IgD-negative memory B cell (primary cell): ENCODE measurements at places on chromosomes 12 and 14. TPM values are rescaled to one million over a fixed set of nuclear protein-coding genes. Genes with fewer than 3 reads are reported as not detected.

CISTR gene
- not detected for polyA plus RNA-seq

WSCD2 gene
- 2.8 TPM for polyA plus RNA-seq

KRT75 gene
- polyA plus RNA-seq = not detected

ABCD2 gene
- polyA plus RNA-seq = 1.5 TPM

HOXC4 gene
- polyA plus RNA-seq = 2.3 TPM

SLC2A14 gene
- polyA plus RNA-seq = not detected

DPPA3 gene
- polyA plus RNA-seq = not detected

GYS2 gene
- not detected for polyA plus RNA-seq

PCBP2 gene
- polyA plus RNA-seq = 111 TPM

SMIM41 gene
- not detected for polyA plus RNA-seq

TPH2 gene
- polyA plus RNA-seq = not detected

CARMIL3 gene
- polyA plus RNA-seq = 0.35 TPM

ARL6IP4 gene
- 296 TPM for polyA plus RNA-seq

PPM1H gene
- polyA plus RNA-seq = not detected

C12orf54 gene
- polyA plus RNA-seq = not detected

ADAMTS20 gene
- polyA plus RNA-seq = not detected

FLRT2 gene
- polyA plus RNA-seq = not detected

ZDHHC22 gene
- polyA plus RNA-seq = not detected

PLEKHG7 gene
- 12.0 TPM for polyA plus RNA-seq

SLCO1B3 gene
- not detected for polyA plus RNA-seq

PDE3A gene
- not detected for polyA plus RNA-seq

CYP27B1 gene
- polyA plus RNA-seq = 0.09 TPM

PLA2G1B gene
- polyA plus RNA-seq = not detected

GALNT16 gene
- polyA plus RNA-seq = not detected

FOXG1 gene
- not detected for polyA plus RNA-seq

FAM181A gene
- polyA plus RNA-seq = not detected

LYZ gene
- polyA plus RNA-seq = 9.2 TPM

BHLHE41 gene
- polyA plus RNA-seq = 19.0 TPM

NINJ2 gene
- polyA plus RNA-seq = 15.8 TPM

CAPS2 gene
- 1.5 TPM for polyA plus RNA-seq

CCDC177 gene
- not detected for polyA plus RNA-seq

CLEC4A gene
- 6.9 TPM for polyA plus RNA-seq

SERPINA9 gene
- polyA plus RNA-seq = 0.63 TPM

COA8 gene
- polyA plus RNA-seq = 67.9 TPM

GPR68 gene
- polyA plus RNA-seq = 1.6 TPM

RFX4 gene
- polyA plus RNA-seq = not detected

SLC7A7 gene
- polyA plus RNA-seq = 24.0 TPM

KLRC1 gene
- 4.5 TPM for polyA plus RNA-seq

TMEM63C gene
- 0.24 TPM for polyA plus RNA-seq

OASL gene
- polyA plus RNA-seq = 0.78 TPM

ADGRD1 gene
- 0.50 TPM for polyA plus RNA-seq
